ENCODE measurements at places on chromosomes 11 and 22.

GRCh38 chr11:114909866-114910265 is 231.5 kb downstream of the NXPE2 start:
- DNase-seq, result no peak

- no peak for DNase-seq
Observed at GRCh38 chr11:130623670-130624668, 175.5 kb downstream of the ADAMTS15 start.

DNA sequence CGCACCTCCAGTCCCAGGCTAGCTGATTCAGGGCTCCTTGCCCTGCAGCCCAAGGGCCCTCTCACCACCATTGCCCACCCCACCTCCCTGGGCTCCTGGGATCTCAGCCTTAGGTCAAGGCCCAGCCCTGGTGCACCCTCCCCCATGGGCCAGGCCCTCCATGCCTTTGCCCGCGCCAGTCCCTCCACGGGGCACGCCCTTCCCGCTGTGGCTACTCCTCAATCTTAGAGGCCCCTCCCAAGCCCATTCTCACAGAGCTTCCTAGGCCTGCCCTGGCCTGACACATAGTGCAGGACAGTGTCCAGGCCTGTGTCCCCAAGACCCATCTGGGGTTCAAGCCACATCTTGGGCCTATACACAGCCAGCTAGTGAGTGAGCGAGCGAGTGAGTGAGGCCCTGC is 6.9 kb downstream of the GP1BB start:
- no peak for DNase-seq

DNA sequence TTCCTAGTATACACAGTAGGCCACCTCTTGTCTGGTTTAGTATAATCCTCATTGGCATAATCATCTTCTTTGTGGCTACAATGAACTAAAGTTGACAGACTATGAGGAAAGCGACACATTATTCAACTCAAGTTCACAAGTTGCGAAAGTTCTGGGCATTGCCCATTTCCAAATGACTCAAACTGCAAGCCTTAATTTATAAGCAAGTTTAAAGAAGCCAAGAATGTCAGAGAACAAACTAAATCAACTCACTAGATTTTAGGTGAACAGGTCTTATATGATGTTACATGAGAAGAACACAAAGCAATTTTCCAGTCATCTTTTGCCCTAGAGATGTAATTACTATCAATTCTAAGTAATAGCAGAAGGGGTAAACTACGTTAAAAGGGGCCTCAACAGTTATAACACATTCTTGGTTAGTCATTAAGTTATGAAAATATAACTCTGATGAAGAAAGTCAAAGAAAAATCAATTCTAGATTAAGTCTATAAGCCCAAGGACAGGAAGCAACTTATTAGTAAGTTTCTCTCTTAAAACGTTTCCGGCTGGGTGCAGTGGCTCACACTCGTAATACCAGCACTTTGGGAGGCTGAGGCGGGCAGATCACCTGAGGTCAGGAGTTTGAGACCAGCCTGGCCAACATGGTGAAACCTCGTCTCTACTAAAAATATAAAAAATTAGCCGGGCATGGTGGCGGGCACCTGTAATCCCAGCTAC is 21.5 kb downstream of the PICALM start:
- DNase-seq, result no peak

DNA sequence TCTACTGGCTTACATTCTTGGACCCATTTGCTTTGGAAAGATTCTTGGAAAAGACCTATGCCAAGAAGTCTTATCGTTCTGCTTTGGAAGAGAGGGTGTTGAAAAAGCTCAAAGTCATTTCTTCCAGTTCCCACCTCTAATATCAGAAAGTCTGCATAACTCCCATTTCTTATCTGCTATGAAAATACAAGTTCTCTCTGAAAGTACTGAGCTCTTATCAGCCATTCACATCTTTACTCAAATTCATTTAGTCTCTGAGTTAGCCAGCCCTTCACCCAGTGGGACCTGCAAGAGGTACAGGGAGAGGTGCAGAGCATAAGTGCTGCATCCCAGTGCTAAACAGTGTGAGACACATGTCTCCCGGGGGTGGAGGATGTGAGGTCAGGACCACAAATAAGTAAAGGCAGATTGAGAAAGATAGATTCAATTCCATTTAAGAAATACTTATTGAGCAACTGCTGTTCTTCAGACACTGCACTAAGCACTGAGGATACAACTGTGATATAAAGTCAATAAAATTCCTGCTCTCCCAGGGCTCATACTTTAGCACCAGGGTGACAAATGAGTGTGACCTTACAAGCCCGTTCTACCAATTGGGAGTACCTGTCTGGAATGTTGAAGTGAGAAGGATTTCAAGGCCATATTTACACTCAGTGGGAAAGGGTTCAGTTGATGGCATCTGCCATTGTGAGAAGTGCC is 76.7 kb downstream of the PISD start:
- DNase-seq, result no peak

- no peak for DNase-seq
Observed at GRCh38 chr11:33475993-33476392, 218.8 kb downstream of the HIPK3 start.

DNA sequence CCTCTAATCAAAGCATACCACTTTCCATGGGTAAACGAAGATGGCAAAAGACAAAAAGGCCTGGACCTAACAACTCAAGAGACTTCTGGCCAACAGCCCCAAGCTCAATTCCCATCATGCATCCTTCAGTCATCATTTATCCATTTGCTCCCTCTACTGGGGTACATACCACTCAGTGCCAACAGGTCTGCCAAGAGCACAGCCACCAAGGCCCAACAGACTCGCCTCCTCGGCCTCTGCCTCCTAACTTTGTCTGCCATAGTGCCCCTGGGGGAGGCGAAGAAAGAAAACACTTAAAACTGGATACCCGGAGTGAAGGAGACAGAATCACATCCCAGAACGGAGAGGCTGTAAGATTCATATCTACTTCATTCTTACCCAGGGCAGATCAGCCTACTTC is 1.1 kb downstream of the HYOU1 start:
- no peak for DNase-seq

Data from H54 (cell line).